ENCODE measurements at places on chromosomes 1 and 21.

DNA sequence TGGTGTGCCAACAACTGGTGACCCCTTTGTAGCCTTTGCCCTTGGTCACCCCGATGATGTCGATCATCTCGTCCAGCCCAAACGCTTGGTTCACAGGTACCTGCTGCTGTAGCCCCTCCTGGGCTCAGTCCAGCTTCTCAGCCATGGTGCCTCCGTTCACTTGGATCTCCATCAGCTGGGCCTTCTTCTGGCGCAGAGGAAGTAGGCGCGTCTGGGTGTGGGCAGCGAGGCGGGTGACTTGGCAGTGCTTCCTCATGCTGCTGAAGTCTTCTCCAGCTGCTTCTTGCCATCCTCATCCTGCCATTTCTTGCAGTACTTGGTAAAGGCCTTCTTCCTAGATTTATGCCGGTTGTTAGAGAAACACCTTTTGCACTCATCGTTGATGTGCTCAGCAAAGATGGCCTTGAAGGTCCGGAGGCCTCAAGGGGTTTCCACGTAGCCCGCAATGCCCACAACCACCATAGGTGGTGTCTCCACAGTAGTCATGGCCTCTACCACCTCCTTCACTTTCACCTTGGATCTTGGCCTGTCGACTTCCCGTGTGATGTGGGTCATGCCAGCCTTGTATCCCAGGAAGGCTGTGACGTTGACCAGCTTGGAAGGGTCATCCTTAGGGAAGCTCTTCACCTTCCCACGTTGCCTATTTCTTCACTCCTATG is 13.0 kb downstream of the DOP1B start:
- no peak for DNase-seq

DNA sequence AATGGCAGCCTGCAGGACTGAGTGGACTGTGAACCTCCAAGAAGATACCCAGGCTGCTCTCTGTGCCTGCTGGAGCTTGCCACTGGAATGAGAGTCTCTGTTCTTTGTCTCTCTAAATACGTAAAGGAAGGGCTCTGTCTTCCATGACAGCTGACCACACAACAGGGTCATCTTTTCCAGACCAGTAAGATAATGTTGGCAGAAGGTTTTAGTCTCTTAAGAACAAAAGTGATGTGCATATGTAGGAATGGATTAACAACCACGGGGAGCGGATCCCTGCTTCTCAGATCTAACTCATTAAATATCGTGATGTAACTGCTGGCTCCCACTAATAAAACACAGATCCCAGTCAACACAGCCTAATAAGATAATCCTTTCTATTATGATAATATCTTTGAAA is 67.5 kb downstream of the MAP10 start:
- DNase-seq: no peak

DNA sequence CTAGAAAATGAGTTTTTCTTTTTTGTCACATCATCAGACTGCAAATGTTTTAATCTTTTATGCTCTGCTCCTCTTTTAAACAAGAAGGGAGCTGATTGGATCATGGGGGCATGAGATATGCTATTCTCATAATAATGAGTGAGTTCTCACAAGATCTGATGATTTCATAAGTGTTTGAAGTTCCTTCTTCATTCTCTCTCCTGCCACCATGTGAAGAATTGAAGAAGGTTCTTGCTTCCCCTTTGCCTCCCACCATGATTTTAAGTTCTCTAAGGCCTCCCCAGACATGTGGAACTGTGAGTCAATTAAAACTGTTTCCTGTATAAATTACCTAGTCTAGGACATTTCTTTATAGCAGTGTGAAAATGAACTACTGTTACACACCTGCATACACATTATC is 218.2 kb downstream of the NRIP1 start:
- no peak for DNase-seq

GRCh38 chr1:201790261-201790660 is 38.7 kb upstream of the IPO9 start:
- DNase-seq: no peak

DNA sequence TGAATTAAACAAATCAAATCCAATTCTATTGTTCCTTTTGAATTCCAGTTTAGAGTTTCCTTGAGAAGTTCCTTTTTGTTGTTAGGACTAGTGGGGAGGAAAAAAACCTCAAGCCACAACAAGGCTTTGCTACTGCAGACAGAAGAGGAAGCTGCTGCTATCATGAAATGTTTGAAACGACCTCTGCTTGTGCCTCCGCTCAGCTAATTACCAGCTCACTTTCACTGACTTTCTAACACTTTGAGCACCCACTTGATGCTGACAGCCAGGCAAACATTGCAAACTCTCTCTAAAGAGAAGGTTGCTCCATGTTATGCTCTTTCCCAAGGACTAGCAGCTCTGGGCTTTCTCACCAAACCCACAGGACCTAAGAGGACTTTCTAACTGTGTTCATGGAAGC is 203.9 kb upstream of the PROX1 start:
- DNase-seq: no peak

GRCh38 chr1:54227891-54228310 is 27.9 kb downstream of the MRPL37 start:
- no peak for DNase-seq

DNA sequence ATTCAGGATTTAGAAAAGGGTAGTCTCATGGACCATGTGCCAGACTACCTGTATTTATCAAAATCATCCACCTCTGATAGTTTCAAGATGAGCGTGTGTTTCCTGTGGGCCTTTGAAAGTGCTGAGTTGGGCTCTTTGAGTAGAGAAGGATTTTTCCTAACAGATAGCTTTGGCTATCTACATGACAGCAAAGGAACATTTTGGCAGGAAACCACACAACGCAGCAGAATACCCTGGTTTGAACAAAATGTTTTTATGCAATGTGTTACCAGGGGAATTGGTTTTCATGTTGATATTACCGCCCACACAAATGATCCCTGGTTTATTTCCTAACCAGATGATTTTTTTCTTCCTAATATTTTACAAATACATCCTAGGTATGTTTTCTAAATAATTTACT is 431.4 kb downstream of the NEGR1 start:
- no peak for DNase-seq

DNA sequence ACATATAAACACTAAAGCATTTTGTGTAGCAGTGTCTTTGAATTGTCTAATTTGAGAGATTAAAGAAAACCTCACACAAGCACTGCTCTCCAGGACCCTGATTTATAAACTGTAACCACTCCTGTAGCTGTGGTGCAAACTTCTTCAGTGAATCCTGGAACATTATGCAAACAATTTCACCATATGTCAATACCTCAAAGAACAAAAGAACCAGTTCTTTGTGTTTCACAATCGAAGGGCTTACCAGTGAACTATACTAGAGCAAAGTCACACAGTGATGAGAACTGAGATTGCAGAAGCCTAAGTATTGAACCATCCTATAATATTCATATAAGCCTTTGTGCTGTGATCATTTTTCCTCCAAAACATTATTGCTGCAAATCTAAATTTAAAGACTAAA is 21.5 kb downstream of the DPH5 start:
- no peak for DNase-seq

DNA sequence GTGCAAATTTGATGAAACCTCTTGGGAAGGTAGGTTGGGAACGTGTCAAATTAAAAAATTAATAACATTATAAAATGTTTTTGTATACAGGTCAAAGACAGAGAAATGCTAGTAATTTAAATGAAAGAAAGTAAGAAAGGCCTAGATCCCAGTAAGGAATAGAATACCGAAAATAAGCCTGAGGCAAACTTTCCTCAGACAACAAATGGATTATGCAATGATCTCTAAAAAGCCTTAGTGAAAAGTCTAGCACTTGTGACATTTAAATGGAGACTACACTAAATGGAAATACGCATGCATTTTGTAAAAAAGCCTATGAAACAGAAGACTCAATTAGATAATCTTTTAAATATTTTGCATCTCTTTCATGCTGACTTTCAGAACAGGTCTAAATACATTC is 138.5 kb upstream of the ZNHIT6 start:
- no peak for DNase-seq

GRCh38 chr1:92441697-92442342 is 44.9 kb downstream of the GFI1 start:
- no peak for DNase-seq

- DNase-seq: no peak
Observed at GRCh38 chr1:161790587-161791317, 24.6 kb downstream of the ATF6 start.

DNA sequence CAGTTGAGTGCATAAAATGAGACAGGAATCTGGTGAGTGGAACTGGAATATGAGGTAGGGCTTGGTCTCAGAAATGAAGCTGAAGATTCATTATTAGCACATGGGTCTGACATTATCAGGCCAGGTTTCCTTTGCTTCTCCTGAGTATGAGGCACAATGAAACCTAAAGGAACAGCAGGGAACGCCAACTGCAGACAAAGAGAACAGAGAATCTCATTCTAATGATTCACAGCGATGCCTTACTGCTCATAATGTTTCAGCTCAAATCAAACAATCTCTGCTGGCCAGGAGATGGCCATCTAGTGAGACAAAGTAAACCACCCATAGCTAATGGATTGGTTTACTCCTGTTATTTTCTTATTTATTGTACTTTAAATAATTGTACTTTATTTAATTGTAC is 133.5 kb downstream of the C1orf21 start:
- no peak for DNase-seq

DNA sequence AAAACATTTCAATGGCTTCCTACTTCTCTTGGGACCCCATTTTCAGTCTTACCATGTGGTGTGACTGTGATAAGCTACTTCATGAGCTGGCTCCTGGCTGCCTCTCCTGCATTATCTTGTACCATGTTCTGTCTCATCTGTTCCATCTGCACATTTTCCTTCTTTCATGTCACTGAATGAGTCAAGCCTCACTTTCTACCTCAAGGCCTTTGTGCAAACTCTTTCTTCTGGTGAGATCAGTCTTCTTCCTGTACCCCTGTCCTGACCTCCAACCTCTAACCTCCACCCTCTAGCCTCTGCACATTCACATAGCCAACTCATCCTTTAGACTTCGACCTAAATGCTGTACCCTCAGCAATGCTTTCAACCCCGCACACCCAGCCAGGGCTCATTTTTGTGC is 9.6 kb upstream of the FAM78B start:
- DNase-seq: no peak

DNA sequence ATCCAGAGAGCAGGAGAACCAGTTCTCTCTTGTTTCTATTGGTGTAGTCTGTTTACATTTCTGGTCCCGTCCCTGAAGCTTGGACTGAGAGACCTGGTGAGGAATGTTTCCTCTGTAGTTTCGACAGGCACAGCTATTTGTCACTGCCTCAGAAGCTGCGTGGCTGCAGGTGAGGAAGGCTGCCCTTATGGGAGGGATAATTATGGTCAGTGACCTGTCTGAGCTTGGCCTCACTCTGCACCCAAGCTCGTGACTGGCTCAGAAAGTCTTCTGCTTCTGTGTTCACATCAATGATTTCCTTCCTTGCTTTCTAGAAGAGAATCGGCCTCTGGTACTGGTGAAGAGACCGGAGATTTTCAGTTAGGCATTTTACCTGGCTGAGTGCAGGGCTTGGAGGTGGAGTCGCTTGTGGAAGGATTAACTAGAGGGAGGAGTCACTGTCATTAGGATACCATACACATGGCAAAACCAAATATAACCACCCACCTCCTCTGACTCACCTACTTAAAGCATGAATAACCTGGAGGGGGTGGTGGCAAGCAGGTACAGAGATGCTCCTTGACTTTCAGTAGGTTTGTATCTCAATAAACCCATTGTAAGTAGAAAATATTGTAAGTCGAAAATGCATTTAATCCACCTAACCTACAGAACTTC is 19.9 kb upstream of the WDR26 start:
- DNase-seq: no peak

DNA sequence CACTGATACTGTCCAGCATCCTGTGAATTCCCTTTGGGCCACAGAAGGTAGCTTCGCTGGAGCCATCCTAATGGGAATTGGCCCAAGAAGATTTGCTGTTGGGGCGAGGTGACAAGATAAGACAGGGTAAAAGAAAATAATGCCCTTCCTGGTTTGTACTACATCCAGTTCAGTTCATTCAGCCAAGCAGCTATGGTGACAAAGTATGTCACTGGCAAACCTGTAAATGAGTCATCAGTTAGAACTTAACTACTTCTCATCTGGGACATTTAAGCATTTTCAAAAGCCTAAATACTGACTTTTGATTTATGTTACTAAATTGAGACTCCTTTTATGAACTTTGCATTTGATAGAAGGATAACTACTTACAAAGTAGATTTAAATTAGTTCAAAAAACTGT is 54.2 kb downstream of the WDR64 start:
- DNase-seq: no peak

DNA sequence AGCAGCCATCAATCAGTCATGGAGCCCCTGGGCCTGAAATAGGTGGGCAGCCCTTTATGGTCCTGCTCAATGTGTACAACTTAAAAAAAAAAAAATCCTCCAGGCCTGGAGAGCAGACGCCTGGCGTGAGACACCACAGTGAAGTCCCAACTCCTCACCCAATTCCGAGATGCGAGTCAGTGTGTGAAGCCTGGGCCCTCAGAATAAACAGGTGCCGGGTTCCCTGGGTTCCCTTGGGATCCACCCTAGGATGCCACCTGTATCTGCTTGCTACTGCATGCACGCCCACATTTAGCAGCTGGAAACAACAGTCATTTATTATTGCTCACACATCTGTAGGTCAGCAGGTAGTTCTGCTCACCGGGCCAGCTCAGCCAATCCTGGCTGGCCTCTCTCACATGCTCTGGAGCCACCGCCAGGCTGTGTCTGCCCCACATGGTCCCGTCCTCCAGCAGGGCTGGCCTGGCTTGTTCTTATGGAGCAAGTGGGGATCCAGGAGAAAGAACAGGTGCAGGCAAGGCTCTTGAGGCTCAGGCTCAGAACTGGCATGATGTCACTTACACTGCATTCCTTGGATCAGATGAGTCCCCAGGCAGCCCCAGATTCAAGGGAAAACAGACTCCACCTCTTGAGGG is 172.7 kb downstream of the NPHP4 start:
- DNase-seq: no peak

- no peak for DNase-seq
Observed at GRCh38 chr1:210800756-210801155, 333.2 kb downstream of the KCNH1 start.

All from femur (tissue), 1 donor.